WTC11 (cell line): ENCODE measurements at places on chromosomes 2 and 18. TPM values are rescaled to one million over a fixed set of nuclear protein-coding genes. Genes with fewer than 3 reads are reported as not detected.

Gene TMEM200C
- 6.1 to 7.4 TPM (median 6.6 TPM) in 3 replicates for total RNA-seq

Gene HMSD
- 3.0 to 8.1 TPM (median 6.1 TPM) in 3 replicates for total RNA-seq

Gene C2orf68
- total RNA-seq = 63.8 to 69.6 TPM (median 65.0 TPM) in 3 replicates

- DNase-seq = no peak
Observed at GRCh38 chr2:43194121-43194869, 32.1 kb downstream of the ZFP36L2 start.

- DNase-seq = no peak
Observed at GRCh38 chr2:223123855-223124610, 72.0 kb downstream of the KCNE4 start.

GRCh38 chr2:37558623-37559022 is 112.8 kb downstream of the CDC42EP3 start:
- no peak for DNase-seq

DNA sequence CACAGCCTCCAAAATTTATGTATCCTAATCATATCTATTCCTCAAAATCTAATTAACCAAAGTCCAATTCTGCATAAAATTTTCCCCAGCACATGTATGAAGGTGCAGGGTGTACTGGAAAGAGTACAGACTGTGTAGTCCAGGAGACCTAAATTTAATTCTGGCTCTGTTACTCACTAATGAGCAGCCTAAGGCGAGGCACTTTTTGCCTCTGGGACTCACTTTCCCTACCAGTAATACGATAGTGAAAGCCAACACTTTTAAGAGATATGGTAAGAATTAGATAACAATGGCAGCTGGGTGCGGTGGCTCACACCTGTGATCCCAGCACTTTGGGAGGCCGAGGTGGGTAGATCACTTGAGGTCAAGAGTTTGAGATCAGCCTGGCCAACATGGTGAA is 177.7 kb downstream of the PIEZO2 start:
- no peak for DNase-seq

DNA sequence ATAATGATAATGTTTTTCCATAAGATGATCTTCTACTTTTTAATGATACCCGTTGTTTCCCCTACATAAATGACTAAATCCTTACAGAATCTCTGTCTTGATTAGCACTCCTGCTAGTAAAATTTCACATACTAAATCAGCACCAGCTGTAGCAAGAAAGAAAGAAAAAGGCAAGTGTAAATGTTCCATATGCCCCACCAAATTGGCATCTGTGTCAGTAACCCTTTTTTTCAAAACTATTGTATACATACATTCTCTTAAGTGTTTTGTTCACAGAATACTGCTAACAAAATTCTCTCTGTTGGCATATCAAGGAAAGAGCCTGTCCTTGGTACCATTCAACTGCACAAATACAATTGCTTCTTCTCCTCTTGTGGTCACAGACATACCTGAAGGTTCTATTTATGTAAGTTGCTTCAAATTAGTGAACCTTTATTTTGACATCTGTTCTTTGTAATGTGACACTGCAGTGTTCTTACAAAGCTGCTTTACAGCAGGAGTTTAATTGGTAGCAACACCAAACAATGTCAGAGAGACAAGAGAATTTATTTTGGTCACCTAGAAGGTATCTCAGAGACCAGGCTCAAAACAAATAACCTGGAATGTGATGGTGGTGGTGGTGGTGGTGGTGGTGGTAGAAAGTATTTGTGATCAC is 641.9 kb downstream of the ZEB2 start:
- DNase-seq = no peak
